Mesangial cell (primary cell): ENCODE measurements at places on chromosomes 16 and 17. TPM values are rescaled to one million over a fixed set of nuclear protein-coding genes. Genes with fewer than 3 reads are reported as not detected.

ARSG gene
- total RNA-seq = 1.3 and 3.9 TPM in 2 replicates

ATP6V0A1 gene
- 27.1 and 55.4 TPM in 2 replicates for total RNA-seq

WFDC1 gene
- 0.33 and 0.63 TPM in 2 replicates for total RNA-seq

SCPEP1 gene
- total RNA-seq = 18.4 and 28.3 TPM in 2 replicates

NOXO1 gene
- 0.25 TPM in 1 of 2 replicates, not detected in the other for total RNA-seq

HNF1B gene
- 18.3 and 71.7 TPM in 2 replicates for total RNA-seq

PSKH1 gene
- total RNA-seq = 18.3 and 26.9 TPM in 2 replicates

SEC14L5 gene
- total RNA-seq = under 0.01 and 0.13 TPM in 2 replicates

ITGAE gene
- total RNA-seq = 11.3 and 32.9 TPM in 2 replicates

PSMD7 gene
- 47.7 and 87.3 TPM in 2 replicates for total RNA-seq

ERCC4 gene
- total RNA-seq = 3.7 and 4.7 TPM in 2 replicates

RPRML gene
- not detected in 2 replicates for total RNA-seq

NTN1 gene
- total RNA-seq = 0.89 and 4.7 TPM in 2 replicates

OR3A3 gene
- not detected in 2 replicates for total RNA-seq

RPL38 gene
- 456 and 999 TPM in 2 replicates for total RNA-seq

MYH8 gene
- total RNA-seq = not detected in 2 replicates

TM4SF5 gene
- total RNA-seq = not detected in 2 replicates

SDR42E1 gene
- 5.5 and 6.5 TPM in 2 replicates for total RNA-seq

CYB5B gene
- total RNA-seq = 37.6 and 79.5 TPM in 2 replicates

RAB26 gene
- 0.65 and 5.7 TPM in 2 replicates for total RNA-seq

SNX20 gene
- total RNA-seq = not detected in 2 replicates

PABPN1L gene
- not detected in 2 replicates for total RNA-seq

BEAN1 gene
- 0.81 and 4.3 TPM in 2 replicates for total RNA-seq

TPSD1 gene
- total RNA-seq = not detected in 2 replicates

MYL11 gene
- 1.8 TPM in 1 of 2 replicates, not detected in the other for total RNA-seq

SYT17 gene
- under 0.01 and 4.6 TPM in 2 replicates for total RNA-seq

CHMP1A gene
- 82.9 and 106 TPM in 2 replicates for total RNA-seq

LCMT1 gene
- 34.9 and 48.0 TPM in 2 replicates for total RNA-seq

HAS3 gene
- total RNA-seq = 1.0 and 3.6 TPM in 2 replicates

MYOCD gene
- 0.63 and 3.1 TPM in 2 replicates for total RNA-seq

MTSS2 gene
- 46.0 and 63.6 TPM in 2 replicates for total RNA-seq

CLEC10A gene
- total RNA-seq = not detected in 2 replicates

CLEC19A gene
- total RNA-seq = not detected in 2 replicates

MT3 gene
- total RNA-seq = not detected in 2 replicates

SLC5A11 gene
- not detected in 2 replicates for total RNA-seq

KRTAP9-4 gene
- not detected in 2 replicates for total RNA-seq

CTRB1 gene
- not detected in 2 replicates for total RNA-seq

TPSG1 gene
- not detected in 2 replicates for total RNA-seq

SRL gene
- total RNA-seq = not detected in 2 replicates

TSNAXIP1 gene
- total RNA-seq = 0.81 and 1.4 TPM in 2 replicates

SCNN1G gene
- under 0.01 and 0.13 TPM in 2 replicates for total RNA-seq

TBX4 gene
- not detected in 2 replicates for total RNA-seq

SOST gene
- not detected in 2 replicates for total RNA-seq

MAP1LC3B gene
- total RNA-seq = 36.3 and 50.3 TPM in 2 replicates

PRR11 gene
- 8.6 and 61.8 TPM in 2 replicates for total RNA-seq

PPP4C gene
- total RNA-seq = 111 and 141 TPM in 2 replicates

CTRB2 gene
- not detected in 2 replicates for total RNA-seq

CDH8 gene
- total RNA-seq = 1.3 and 10.3 TPM in 2 replicates

C17orf113 gene
- 0.16 and 0.76 TPM in 2 replicates for total RNA-seq

TPPP3 gene
- 2.0 and 2.9 TPM in 2 replicates for total RNA-seq

FOXF1 gene
- total RNA-seq = under 0.01 and 0.13 TPM in 2 replicates

METRN gene
- total RNA-seq = 125 and 152 TPM in 2 replicates

SLC38A8 gene
- total RNA-seq = not detected in 2 replicates

DVL2 gene
- 51.0 and 69.3 TPM in 2 replicates for total RNA-seq

KRT36 gene
- not detected in 2 replicates for total RNA-seq

AKAP10 gene
- 10.6 and 15.1 TPM in 2 replicates for total RNA-seq

RASL10B gene
- total RNA-seq = 2.8 and 9.0 TPM in 2 replicates

RGS9 gene
- 1.6 and 2.0 TPM in 2 replicates for total RNA-seq
